ENCODE measurements at places on chromosomes 12 and 14.

DNA sequence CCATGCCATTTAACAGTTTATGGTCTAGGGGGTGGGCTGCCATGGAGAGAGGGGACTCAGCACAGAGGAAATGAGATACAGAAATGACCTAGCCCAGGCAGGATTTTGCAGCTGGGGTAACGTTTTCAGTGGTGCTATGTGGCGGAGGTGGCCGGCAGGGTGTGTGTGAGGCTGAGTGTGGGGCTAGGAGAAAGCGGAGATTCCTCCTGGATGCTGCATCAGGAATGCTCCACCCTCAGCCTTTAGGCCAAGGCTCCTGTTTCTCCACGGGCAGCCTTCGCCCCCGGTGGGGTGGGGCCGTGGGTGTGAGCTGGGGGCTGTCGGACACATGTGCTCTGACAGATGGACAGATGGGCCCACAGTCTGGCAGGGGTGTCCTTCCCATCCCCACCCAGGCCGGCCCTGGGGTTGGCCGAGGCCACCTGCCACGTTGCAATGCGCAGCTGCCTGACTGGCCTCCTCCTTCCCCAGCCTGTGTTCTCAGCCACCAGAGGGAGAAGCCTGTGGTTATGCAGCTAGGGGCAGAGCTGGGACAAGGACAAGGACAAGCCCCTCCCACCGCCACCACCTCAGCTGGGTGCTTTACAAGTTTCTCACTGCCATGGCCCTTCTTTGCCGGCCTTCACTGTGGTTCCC lies 44.3 kb downstream of the TEAD4 start:
- DNase-seq = no peak

DNA sequence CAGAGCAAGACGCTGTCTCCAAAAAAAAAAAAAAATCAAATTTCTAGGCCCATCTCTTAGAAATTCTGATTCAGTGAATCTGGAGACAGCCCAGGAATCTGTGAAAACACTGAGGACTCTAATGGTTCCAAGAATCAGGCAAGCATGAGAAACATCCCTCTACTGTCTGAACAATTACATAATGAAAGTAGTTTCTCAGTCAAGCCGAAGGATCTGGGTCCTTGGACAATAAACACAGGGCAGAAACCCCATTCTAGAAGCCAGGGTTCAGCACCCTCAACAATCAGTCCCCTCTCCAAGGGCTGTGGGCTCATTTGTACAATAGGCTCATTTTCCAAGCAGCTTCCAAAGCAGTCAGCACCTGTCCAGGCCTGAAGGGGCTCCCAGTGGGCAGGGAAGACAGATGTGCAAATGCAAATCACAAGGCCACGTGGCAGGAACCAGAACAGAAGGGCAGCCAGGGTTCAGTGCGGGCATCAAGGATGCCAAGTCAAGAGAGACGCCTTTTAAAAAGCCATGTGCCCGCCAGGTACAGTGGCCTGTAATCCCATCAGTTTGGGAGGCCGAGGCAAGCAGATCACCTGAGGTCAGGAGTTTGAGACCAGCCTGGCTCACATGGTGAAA lies 96.1 kb downstream of the KSR2 start:
- no peak for DNase-seq

- no peak for DNase-seq
Observed at GRCh38 chr12:6724409-6724797, 557 bp downstream of the COPS7A start.

DNA sequence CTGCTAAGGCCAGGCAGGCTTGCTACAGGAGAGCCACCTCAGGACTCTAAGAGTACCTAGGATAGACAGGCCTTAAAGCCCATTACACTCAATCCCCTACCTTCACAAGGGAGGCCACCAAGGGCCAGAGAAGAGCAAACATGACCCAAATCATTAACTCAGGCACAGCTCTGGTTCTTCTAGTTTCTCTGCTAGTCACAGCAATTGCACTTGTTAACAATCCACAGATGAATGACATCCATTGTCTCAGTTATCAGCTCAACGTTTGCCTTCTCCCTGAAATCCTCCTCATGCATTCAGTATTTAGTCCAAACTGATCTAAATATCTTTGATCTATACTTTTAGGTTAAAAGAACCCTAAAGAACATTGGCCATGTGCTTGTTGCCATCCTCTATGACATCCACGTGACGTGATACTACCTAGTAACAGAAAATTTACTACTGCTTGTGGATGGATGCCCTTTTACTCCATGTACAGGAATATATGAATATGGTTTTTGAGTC lies 164.5 kb downstream of the STXBP6 start:
- DNase-seq = no peak

DNA sequence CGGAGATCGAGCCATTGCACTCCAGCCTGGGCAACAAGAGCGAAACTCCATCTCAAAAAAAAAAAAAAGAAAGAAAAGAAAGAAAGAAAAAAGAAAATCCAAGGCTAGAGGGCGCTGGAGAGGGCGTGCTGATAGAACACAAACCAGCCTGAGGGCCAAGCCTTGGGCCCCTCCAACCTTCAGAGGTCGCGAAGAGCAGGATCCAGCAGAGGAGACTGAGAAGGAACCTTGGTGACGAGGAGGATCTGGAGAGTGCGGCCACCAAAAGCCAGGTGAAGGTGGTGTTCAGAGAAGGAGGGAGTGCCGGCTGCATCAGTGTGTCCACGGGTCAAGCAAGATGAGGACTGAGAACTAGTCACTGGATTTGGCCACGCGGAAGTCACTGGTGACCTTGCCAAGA lies 4.1 kb upstream of the DYNC1H1 start:
- no peak for DNase-seq

- no peak for DNase-seq
Observed at GRCh38 chr14:59055439-59056045, 132.9 kb upstream of the DAAM1 start.
